ENCODE measurements at places on chromosomes 2 and 18. TPM values are rescaled to one million over a fixed set of nuclear protein-coding genes. Genes with fewer than 3 reads are reported as not detected.

GRCh38 chr2:173151671-173152401, 76.2 kb downstream of the MAP3K20 start:
- peak; percentile 54 for DNase-seq

DNA sequence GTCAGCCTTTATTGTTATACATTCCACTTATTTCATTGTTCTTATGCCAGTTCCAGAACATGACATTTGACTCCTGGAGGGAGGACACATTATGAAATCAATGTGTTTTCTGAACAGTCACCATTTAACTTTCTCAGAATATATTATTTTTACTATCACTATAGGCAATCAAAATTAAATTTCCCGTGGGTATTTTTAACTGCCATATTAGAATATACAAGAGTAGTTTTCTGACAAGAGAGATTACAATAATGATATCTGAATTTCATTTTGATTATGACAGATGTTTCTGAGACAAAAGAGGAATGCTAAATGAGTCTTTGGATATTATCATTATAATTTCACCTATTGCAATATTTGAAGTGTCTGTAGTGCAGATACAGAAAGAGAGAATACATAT, 64.4 kb upstream of the FSIP2 start:
- DNase-seq, result no peak

- no peak for DNase-seq
These were observed 34.0 kb downstream of the CCNT2 start for GRCh38 chr2:134952608-134953007.

GRCh38 chr18:36155851-36156757, 26.4 kb downstream of the ELP2 start:
- DNase-seq, result no peak

- no peak for DNase-seq
These were observed 1245.5 kb upstream of the FAM98A start for GRCh38 chr2:34844629-34845028.

DNA sequence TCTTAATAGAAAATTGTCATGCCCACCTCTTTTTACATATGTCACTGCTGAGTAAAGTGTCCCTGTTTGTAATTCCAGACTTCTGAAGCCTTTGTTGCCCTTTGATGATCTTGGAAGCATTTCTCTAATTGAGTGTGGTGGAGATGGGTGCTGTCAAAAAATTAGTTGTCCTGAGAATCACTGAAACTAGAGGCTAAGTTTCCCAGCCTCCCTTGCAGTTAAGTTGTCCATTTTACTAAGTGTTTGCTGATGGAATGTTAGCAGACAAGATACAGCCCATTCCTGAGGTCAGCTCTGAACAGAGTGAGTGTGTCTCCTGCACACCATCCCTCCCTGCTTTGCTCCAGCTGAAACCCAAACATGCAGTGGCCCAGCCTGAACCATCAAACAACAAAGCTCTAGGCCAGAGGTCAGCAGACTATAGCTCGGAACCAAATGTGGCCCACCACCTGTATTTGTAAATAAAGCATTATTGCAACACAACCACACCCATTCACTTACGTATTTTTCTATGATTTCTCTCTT, 28.1 kb upstream of the TMEM177 start:
- DNase-seq, result no peak

Gene KCNG2
- not detected for total RNA-seq

GRCh38 chr18:568731-569130, 11.4 kb upstream of the CETN1 start:
- DNase-seq, result peak; percentile 25

DNA sequence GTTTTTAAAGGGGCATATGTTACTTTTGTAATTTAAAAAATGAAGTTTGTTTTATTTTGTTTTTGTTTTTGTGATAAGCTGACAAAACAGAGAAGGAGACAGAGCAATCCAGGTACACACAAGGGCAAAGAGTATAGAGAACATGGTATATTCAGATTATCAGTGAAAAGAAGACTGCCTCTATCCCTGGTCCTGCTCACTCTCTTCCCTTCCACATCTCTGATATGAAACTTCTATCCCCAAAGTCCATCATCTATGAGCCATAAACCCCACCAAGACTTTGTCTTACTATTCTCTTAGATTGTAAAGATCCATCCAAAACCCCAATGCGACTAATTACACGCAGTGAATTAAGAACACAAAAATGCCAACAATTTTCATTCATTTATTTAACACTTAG, 16.6 kb downstream of the ROCK2 start:
- DNase-seq, result no peak

DNA sequence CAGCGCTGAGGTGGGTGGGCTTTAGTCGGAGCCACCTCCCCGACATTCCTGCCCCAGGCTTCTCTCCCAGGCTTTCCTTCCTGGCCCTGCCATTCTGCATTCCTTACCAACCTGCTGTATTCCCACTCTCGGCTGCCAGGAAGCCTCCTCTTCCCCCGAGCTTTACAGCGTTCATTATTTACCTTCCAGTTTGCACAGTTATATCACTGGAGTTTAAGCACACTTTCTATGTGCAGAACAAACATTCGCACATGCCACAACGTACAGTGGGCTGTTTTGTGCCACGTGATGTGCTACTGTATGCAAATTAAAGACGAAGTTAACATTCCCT, 246.3 kb downstream of the SOX11 start:
- no peak for DNase-seq

Gene TET3
- 3.6 TPM for total RNA-seq

Gene IL37
- 0.36 TPM for total RNA-seq

Gene OTOS
- not detected for total RNA-seq

Gene TMEM247
- not detected for total RNA-seq

- DNase-seq, result peak; percentile 24
These were observed 69.0 kb downstream of the ST6GAL2 start for GRCh38 chr2:106816974-106817373.

Gene NEURL3
- 0.48 TPM for total RNA-seq

GRCh38 chr2:216426938-216427337, 14.7 kb downstream of the SMARCAL1 start:
- DNase-seq, result peak; percentile 90

- no peak for DNase-seq
These were observed 11.9 kb upstream of the OXER1 start for GRCh38 chr2:42775810-42776209.

Gene RFX8
- total RNA-seq, result 10.8 TPM

Gene TLX2
- 4.2 TPM for total RNA-seq

Gene CD8B2
- total RNA-seq, result not detected

DNA sequence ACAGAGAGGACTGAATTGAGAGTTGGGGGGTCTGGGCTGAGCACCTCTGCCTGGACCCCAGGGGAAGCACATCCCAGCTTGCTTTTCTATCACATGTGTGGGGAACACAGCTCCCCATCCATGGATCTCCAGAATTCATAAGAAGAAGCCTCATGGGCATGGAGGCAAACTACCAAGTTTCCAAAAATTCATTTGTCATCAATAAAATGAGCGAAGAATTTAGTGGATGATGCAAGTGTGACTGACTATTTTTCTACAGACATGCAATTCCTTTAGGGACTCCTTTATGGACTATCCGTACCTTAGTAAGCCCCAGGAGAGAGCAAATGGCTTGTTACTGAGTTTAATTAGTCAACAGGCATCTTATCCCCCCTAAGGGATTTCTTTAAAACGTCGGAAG, 33.1 kb downstream of the ACKR3 start:
- no peak for DNase-seq

Gene PAX8
- 5.4 TPM for total RNA-seq

Gene UGT1A8
- not detected for total RNA-seq

DNA sequence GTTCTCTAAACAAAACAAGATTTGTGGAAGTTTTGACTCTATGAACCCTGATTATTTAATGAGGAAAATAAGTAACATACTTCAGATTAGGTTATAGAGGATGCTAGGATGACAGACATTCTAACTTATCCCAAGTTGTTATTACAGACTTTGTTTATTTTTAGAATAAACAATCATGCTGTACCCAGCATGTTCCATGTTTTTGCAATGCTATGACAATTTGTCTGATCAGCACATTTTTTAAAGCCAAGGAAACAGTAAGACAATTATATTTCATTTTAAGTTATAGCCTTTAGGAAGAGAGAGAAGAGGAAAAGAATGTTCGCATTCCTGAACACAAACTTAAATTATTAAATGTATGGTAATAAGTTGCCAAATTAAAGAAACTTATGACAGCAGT, 119.8 kb downstream of the KYNU start:
- DNase-seq, result no peak

DNA sequence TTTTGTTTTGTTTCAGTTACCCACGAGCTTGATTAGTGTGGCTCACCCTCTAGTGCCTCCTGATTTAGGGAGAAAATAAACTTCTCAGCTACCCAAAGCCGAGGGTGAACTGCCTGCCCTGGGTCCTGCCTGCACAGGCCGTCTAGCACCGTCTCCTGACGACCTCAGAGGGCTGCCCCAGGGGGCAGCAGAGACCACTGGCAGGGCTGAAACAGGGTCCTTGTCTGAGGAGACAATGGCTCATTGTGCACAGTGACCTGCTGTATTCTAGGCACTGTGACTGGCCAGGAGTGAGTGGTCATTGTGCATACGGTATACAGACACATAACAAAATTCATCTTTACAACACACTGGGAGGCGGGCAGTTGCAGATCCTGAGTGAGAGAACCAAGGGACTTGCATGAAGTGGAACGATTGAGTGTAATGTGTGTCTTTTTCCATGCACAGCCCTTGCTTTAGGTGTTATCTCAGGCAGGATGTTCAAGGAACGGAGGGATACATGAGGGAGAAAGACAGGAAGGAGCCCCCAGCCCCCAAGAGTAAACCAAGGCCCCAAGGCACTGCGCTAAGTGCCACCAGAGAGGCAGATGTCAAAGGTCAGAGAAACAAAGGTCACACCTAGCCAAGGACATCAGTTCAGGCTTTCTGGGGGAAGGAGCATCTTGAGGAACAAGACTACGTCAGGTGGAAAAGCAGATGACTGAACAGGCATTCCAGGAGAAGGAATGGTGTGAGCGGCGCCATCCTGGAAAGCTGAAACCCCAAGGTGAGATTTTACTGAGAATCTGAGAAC, 421.3 kb downstream of the LPIN1 start:
- no peak for DNase-seq

GRCh38 chr2:49224426-49225010, 70.2 kb upstream of the FSHR start:
- no peak for DNase-seq

GRCh38 chr2:43169987-43170386, 56.4 kb downstream of the ZFP36L2 start:
- no peak for DNase-seq

Data from RPMI7951 (cell line).